Vagina (tissue), 2 donors: ENCODE measurements at places on chromosomes 1 and 21. TPM values are rescaled to one million over a fixed set of nuclear protein-coding genes. Genes with fewer than 3 reads are reported as not detected.
A peak's percentile ranks its signal among the peaks of the same experiment; 100 is the strongest.

The FBLIM1 gene
- 45.2 TPM for total RNA-seq

The ABCA4 gene
- total RNA-seq = 0.49 TPM

The ANKRD65 gene
- total RNA-seq = 3.2 TPM

The SPRR2A gene
- total RNA-seq = 74.6 TPM

The KIF17 gene
- total RNA-seq = 2.5 TPM

The ALX3 gene
- total RNA-seq = not detected

The SLC35A3 gene
- total RNA-seq = 31.9 TPM

- peaks cover 67% of the 10 kb centered on the region for H3K4me1 ChIP-seq
- peak overlapping the region; percentile 40 for H3K27ac ChIP-seq
- no peak for DNase-seq
- no peaks in the 10 kb centered on the region for H3K27me3 ChIP-seq
Measured at GRCh38 chr1:25563330-25564215, 20.2 kb downstream of the LDLRAP1 start.

DNA sequence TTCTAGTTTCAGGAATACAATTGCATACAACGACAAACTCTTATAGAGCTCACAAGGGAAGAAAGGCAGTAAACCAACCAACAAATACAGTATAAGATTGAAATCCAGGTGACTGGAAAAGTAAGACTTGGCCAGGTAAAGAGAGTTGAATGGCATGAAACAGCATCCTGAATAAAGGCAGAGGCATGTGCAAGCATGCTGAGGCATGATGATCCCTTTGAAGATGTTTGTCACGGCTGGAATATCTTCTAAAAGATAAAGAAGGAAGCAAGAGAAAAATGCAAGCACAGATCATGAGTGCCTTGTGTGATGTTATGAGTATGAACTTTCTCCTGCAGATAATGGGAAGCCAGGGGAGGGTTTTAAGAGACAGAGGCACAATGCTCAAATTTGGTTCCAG is 83.3 kb upstream of the SPATA6 start:
- no peaks in the 10 kb centered on the region for H3K27me3 ChIP-seq
- no peak overlapping the region for H3K4me3 ChIP-seq
- no peak overlapping the region for H3K27ac ChIP-seq
- H3K36me3 ChIP-seq = no peaks in the 10 kb centered on the region
- no peaks in the 10 kb centered on the region for H3K4me1 ChIP-seq

DNA sequence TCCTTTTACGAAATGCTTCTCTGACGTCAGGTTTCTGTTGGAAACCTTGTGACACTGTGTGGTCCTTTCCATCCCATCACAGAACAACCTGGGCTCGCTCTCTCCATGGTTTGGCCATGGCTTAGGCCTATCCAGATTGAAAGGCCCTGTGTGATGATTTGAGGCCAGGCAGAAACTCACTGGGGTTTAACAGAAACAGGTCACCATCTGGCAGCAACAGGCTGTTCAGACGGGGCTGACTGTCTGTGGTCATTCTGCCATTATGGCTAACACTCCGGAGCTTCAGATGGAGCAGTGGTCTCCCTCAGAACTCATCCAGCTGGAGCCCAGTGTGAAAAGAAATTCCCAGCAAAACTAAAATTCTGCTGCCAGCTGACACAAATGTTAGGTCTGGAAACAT is 9.3 kb downstream of the PLEKHM2 start:
- no peak for DNase-seq
- no peak overlapping the region for H3K27ac ChIP-seq
- H3K27me3 ChIP-seq = no peaks in the 10 kb centered on the region
- no peak overlapping the region for H3K4me3 ChIP-seq
- peaks cover 50% of the 10 kb centered on the region for H3K4me1 ChIP-seq

DNA sequence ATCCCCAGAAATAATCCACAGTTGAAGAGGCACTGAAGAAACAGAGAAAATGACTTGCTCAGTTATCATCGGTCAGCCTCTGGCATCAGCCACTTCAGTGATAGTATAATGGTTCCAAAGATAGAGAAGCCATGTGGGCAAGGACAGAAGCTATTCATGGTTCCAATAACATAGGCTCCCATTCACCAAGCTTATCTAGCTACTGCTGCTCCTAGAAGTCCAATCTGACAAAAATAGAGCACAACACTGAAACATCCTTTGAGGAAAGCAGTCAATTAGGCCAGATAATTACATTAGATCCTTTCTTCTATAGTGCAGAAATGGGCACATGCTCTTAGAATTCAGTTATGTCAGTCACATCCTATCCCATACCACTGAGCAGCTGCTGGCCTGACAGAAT is 33.5 kb upstream of the CRB1 start:
- no peak overlapping the region for H3K27ac ChIP-seq
- H3K4me1 ChIP-seq = no peaks in the 10 kb centered on the region
- no peaks in the 10 kb centered on the region for H3K27me3 ChIP-seq
- no peak overlapping the region for H3K4me3 ChIP-seq
- no peaks in the 10 kb centered on the region for H3K36me3 ChIP-seq

DNA sequence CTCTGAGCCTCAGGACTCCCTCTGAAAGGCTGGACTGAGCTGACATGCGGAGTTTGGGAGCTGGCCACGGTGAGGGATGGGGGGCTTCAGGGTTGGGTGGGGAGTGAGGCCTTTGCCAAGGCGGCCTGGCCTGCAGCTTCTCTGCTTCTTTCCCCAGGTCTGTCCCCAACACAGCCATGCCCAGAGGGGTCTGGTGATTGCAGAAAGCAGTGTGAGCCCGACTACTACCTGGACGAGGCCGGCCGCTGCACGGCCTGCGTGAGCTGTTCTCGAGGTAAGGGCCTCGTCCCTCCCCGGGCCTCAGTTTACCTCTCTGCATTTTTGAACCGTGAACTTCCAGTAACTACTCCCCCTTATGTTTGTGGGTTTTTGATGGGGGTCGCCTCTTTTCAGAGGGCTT is 48.6 kb downstream of the TNFRSF8 start:
- H3K4me3 ChIP-seq = no peak overlapping the region
- H3K27ac ChIP-seq = no peak overlapping the region
- no peak for DNase-seq
- H3K36me3 ChIP-seq = no peaks in the 10 kb centered on the region

- H3K4me1 ChIP-seq = no peaks in the 10 kb centered on the region
- DNase-seq = no peak
- H3K27ac ChIP-seq = no peak overlapping the region
- no peaks in the 10 kb centered on the region for H3K27me3 ChIP-seq
- H3K4me3 ChIP-seq = no peak overlapping the region
Measured at GRCh38 chr1:98732985-98733781, 71.7 kb downstream of the SNX7 start.

- H3K4me1 ChIP-seq = peaks cover 21% of the 10 kb centered on the region
- no peaks in the 10 kb centered on the region for H3K27me3 ChIP-seq
- DNase-seq = no peak
- H3K4me3 ChIP-seq = no peak overlapping the region
Measured at GRCh38 chr1:156598731-156599432, 2.4 kb downstream of the GPATCH4 start.

- no peak for DNase-seq
- H3K27ac ChIP-seq = peak overlapping the region; percentile 80
- H3K27me3 ChIP-seq = no peaks in the 10 kb centered on the region
- no peak overlapping the region for H3K4me3 ChIP-seq
- H3K4me1 ChIP-seq = peaks cover 37% of the 10 kb centered on the region
Measured at GRCh38 chr21:34834852-34835501, 166.2 kb downstream of the CLIC6 start.

- no peaks in the 10 kb centered on the region for H3K27me3 ChIP-seq
- DNase-seq = no peak
- H3K27ac ChIP-seq = no peak overlapping the region
- H3K4me1 ChIP-seq = no peaks in the 10 kb centered on the region
Measured at GRCh38 chr21:22584308-22584707, 1586.1 kb downstream of the NCAM2 start.

DNA sequence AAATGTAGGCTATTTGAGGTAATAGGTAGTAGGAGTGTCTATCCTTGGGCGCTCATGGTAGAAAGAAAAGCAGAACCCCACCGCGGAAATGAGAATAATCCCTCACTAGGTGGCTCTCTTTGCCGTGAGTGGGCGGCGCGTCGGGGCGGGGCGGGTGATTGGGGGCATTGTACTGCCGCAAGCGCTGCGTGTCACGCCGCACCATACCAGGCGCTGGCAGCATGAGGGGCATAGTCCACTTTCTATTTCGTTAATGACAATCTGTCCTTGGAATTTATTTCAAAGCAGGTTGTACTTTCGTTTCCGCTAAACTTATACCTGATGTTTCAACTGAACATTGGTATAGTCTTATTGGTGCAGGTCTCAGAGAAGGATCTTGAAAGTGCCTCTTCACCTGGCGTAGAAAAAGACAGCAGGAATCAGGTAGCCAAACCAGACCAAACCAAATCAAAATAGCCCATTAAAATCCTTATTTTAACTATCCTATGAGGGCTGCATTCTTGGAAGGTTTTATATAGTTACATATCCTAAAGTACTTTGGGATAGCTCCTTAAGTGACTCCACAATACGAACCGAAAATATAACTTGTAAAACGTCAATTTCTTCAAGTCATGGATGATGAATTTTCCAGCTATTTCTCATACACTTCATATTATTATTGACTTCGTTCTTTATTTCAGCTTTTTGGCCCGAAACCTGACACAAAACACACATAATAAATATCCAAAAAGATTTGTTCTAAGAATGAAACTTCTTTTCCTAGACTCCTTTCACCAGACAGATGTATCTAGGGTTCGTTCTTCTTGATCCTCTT is 1.9 kb upstream of the SMG7 start:
- no peak for DNase-seq
- no peaks in the 10 kb centered on the region for H3K36me3 ChIP-seq
- H3K4me3 ChIP-seq = peak overlapping the region; percentile 91
- peak overlapping the region; percentile 91 for H3K27ac ChIP-seq
- no peaks in the 10 kb centered on the region for H3K27me3 ChIP-seq

DNA sequence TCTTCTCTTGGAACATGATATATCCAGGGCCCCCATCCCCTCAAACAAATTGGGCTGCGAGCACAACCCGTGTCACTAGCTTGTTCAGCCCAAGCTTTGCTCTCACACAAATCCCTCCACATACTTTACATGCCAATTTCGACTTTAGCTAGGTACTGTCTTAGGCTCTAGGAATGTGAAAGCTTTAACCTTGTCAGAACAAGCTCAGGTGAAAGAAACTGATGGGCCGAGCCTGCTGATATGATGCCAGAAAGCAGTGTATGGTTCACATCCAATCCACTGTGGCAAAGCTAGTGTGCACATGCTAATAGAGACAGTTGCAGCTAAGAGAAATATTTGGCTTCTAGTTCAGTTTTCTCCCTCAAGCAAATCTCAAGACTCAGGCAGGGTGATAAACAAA is 79.5 kb downstream of the TNFSF18 start:
- H3K4me1 ChIP-seq = no peaks in the 10 kb centered on the region
- H3K27ac ChIP-seq = no peak overlapping the region
- H3K4me3 ChIP-seq = no peak overlapping the region
- no peak for DNase-seq
- no peaks in the 10 kb centered on the region for H3K27me3 ChIP-seq
- no peaks in the 10 kb centered on the region for H3K36me3 ChIP-seq

DNA sequence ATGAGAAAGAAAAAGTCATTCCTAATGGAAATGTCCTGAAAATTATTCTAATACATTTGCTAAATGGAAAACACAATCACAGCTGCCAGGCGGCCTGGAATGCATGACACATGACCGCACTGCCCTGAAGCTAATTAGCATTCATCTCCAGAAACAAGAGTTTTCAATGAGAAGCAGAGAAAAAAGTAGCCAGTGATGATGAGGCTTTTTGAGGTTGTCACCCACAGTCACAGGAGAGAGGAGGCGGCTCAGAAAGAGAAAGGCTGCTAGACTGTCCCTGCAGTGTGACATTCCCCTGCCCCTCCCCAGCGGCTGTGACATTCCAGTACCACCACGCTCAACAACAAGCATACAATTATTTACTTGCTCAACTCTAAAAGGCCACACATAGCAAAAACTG is 122.9 kb upstream of the KRTAP19-8 start:
- no peak overlapping the region for H3K27ac ChIP-seq
- no peaks in the 10 kb centered on the region for H3K27me3 ChIP-seq
- no peaks in the 10 kb centered on the region for H3K4me1 ChIP-seq
- DNase-seq = no peak
- H3K4me3 ChIP-seq = no peak overlapping the region

- H3K27ac ChIP-seq = no peak overlapping the region
- H3K4me3 ChIP-seq = no peak overlapping the region
- no peaks in the 10 kb centered on the region for H3K36me3 ChIP-seq
- no peaks in the 10 kb centered on the region for H3K4me1 ChIP-seq
- DNase-seq = no peak
Measured at GRCh38 chr21:22885079-22885478, 1886.9 kb downstream of the NCAM2 start.

GRCh38 chr1:172774561-172774960 is 115.7 kb downstream of the FASLG start:
- H3K27me3 ChIP-seq = no peaks in the 10 kb centered on the region
- no peak overlapping the region for H3K27ac ChIP-seq
- H3K4me1 ChIP-seq = no peaks in the 10 kb centered on the region
- DNase-seq = no peak
- H3K36me3 ChIP-seq = no peaks in the 10 kb centered on the region

DNA sequence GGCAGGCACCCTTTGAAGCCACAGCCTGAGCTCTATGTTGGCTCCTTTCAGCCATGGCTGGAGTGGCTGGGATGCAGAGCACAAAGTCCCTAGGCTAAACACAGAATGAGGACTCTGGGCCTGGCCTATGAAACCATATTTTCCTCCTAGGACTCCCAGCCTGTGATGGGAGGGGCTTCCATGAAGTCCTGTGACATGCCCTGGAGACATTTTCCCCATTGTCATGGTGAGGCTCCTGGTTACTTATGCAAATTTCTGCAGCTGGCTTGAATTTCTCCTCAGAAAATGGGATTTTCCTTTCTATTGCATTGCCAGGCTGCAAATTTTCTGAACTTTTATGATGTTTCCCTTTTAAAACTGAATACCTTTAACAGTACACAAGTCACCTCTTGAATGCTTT is 61.3 kb downstream of the VCAM1 start:
- DNase-seq = no peak
- no peak overlapping the region for H3K27ac ChIP-seq
- no peaks in the 10 kb centered on the region for H3K27me3 ChIP-seq
- H3K36me3 ChIP-seq = no peaks in the 10 kb centered on the region
- no peaks in the 10 kb centered on the region for H3K4me1 ChIP-seq
- no peak overlapping the region for H3K4me3 ChIP-seq

- DNase-seq = no peak
- H3K27me3 ChIP-seq = no peaks in the 10 kb centered on the region
- H3K4me3 ChIP-seq = no peak overlapping the region
Measured at GRCh38 chr1:214363386-214363785, 82.4 kb downstream of the SMYD2 start.

DNA sequence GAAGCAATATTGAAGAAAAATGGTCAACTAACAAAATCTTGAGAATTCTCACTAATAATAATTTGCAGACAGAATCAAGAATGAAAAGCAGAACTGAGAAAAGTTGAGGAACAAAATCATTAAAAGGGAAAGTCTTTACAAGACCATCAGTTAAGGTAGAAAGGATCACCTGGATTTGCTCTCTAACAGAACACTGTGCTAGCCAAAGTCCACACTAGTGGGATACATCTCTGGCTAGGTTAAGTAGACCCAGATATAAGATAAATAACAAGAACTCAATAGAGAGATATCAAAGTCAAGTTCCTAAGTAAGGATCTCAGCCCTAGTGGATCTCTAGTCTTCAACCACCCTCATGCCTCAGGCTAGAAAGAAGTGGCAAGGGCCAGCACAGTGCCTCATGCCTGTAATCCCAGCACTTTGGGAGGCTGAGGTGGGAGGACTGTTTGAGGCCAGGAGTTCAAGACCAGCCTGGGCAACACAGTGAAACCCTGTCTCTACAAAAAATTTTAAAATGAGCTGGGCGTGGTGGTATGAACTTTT is 19.6 kb downstream of the IPP start:
- no peaks in the 10 kb centered on the region for H3K36me3 ChIP-seq
- no peak overlapping the region for H3K4me3 ChIP-seq
- H3K27me3 ChIP-seq = no peaks in the 10 kb centered on the region
- peaks cover 4% of the 10 kb centered on the region for H3K4me1 ChIP-seq
- H3K27ac ChIP-seq = no peak overlapping the region
